GM03348 (cell line): ENCODE measurements at places on chromosomes 2 and 18.

DNA sequence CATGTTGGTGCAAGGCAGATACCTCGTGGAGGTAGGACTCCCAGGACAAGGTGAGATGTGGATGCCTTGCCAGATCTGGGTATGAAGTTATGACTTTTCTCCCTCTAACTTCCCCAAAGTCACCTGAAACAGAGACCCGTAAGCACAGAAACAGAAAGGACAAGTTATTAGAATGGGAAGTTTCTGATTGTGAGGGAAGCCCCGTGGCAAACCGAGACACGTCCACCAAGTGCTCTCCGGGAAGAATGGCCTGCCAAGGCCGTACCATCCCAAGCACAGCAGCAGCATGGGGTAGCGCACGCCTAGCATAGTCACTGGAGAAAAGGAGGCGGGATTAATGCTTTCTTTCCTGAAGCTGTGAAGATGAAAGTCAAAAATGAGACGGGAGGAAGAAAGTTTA, 110.6 kb downstream of the ZNF532 start:
- DNase-seq, result no peak

DNA sequence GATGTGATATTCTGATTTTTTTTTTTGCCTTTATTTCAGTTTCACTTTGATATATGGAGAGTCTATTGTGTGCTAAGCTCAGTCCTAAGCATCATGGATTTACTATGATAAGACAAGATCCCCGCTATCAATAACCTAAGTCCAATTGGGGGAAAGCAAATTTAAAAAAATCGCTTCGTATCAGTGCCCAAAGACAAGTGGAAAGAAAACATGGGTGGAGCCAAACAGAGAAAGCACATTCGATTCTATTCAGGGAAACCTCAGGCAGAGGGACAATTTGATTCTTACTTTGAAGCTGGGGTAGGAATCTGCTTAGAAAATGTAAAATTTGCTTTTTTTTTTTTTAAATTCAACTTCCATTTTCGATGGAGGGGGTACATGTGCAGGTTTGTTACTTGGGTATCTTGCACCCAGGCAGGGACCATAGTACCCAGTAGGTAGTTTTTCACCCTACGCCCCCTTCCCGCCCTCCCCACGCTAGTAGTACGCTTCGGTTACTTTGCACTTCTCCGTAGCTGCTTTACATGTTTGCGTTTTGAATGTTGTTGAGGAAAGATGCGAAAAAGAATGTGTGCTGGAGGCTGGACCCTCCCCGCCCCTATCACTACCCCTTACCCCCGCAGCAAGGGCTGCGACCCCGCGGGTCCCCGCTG, 12.4 kb downstream of the KIF5C start:
- no peak for DNase-seq

GRCh38 chr18:74155276-74155675, 7.0 kb downstream of the TIMM21 start:
- DNase-seq, result no peak

GRCh38 chr2:226647621-226648518, 151.8 kb downstream of the IRS1 start:
- no peak for DNase-seq
